ENCODE measurements at places on chromosomes 7 and 10. TPM values are rescaled to one million over a fixed set of nuclear protein-coding genes. Genes with fewer than 3 reads are reported as not detected.

WASL gene
- total RNA-seq = 13.9 TPM

RNF32 gene
- total RNA-seq = 3.9 TPM

RAPGEF5 gene
- 1.8 TPM for total RNA-seq

RBP3 gene
- total RNA-seq = not detected

SPAM1 gene
- not detected for total RNA-seq

RBM20 gene
- 4.6 TPM for total RNA-seq

DNA sequence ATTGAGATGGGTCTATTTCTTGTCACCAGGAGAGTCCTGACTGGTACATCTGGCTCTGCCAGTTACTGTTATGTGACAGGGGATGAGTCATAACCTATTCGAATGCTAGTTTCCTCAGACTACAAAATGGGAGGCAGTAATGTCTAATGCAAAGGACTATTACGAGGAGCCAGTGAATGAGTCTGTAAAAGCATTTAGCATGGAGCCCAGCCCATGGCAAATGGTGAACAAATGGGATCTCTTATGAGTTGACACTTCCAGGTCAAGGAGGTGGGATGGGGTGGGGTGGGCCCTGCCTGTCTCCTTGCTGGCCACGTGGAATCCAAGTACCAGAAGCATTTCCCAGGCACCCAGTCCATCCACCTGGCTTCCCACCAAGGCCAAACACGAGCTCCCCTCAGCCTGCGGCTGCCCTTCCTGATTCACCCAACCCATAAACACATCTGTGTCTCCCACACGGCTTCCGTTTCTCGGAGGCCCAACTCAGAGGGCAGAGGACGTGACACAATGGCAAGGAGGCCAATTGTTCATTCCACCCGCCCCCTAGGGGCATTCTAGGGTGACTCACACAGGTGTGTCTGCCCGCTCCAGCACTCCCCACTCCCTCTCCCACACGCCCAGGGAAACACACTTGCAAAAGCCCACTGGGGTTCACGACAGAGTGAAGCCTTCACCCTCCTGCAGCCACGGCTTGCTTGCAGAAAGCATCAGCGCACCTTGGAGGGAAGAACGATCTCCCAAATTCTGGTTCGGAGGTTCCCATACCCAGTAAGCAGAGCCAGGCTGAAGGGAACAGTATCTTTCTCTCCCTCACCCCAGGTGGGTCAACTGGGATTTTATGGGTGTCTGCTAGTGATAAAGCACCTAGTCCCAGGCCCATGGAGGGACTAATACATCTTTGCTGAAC lies 109.8 kb downstream of the SH3PXD2A start:
- H3K4me1 ChIP-seq = peaks cover 4% of the 10 kb centered on the region
- H3K27me3 ChIP-seq = peaks cover 16% of the 10 kb centered on the region
- DNase-seq = no peak

GRCh38 chr10:15725603-15726002 lies 5.9 kb upstream of the ITGA8 start:
- DNase-seq = peak; percentile 55
- no peak overlapping the region for H3K4me3 ChIP-seq
- no peak overlapping the region for H3K27ac ChIP-seq

DNA sequence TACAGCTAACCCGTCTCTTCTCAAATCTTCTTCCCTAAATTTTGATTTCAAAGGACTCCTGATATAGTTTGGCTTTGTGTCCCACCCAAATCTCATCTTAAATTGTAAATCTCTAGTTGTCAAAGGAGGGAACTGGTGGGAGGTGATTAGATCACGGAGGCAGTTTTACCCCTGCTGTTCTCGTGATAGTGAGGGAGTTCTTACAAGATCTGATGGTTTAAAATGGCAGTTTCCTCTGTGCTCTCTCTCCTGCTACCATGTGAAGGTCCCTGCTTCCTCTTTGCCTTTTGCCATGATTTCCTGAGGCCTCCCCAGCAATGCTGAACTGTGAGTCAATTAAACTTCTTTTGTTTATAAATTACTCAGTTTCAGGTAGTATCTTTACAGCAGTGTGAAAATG lies 269.3 kb downstream of the POLR1F start:
- no peak for DNase-seq
- H3K36me3 ChIP-seq = no peaks in the 10 kb centered on the region
- no peak overlapping the region for H3K4me3 ChIP-seq
- H3K27me3 ChIP-seq = no peaks in the 10 kb centered on the region

DNA sequence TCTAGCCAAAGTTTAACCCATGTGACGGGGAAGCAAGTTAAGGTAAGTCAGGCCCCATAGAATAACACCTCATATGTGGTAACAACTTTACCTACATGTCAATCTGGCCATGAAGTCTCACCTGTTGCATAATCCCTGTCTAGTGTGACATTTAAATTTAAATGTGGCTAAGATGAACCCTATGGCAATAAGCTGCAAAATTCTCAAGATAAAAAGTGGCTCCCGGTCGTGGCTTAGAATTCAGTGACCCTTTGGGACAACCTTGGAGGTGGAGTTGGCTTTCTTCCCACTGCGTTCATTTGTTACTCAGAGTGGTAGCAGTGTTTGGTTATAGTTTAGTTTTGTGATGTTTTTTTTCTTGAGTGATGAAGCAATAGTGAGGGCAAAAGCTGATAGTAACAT lies 90.6 kb downstream of the ARID5B start:
- no peak for DNase-seq
- no peaks in the 10 kb centered on the region for H3K27me3 ChIP-seq
- no peak overlapping the region for H3K4me3 ChIP-seq
- no peak overlapping the region for H3K27ac ChIP-seq
- H3K36me3 ChIP-seq = no peaks in the 10 kb centered on the region

DNA sequence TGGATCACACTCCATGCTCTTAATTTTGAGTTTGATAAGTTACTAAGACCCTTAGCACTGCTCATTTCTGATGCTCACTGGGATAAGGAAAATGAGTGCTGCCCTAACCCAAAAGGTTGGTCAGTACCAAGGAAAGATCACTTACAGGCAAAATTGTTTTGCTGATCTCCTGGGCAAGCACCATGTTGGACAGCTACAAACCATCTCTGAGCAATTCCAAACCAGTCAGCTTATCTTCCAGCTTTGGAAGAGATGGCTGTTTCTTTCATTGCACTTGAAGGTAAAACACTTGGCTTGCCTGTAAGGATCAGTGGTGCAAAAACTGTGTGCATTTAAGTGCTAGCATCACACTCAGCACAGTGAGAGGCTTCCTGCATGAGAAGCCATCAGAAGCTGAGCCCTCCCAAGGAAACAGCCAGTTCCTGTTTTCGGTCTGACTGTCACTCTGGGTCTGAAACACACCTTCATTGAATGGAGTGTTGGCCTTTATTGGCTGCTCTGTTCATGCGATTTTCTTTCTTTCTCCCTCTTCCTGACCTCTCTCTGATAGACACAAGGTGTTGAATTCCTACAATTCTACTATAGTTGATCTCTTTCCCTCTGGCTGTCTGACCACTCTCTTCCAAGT lies 126.4 kb upstream of the GHITM start:
- no peaks in the 10 kb centered on the region for H3K36me3 ChIP-seq
- no peak overlapping the region for H3K4me3 ChIP-seq
- H3K27ac ChIP-seq = no peak overlapping the region
- no peak for DNase-seq
- H3K4me1 ChIP-seq = no peaks in the 10 kb centered on the region

GRCh38 chr10:59904426-59905065 lies 1.8 kb downstream of the CCDC6 start:
- H3K4me3 ChIP-seq = peak overlapping the region; percentile 86
- peaks cover 18% of the 10 kb centered on the region for H3K4me1 ChIP-seq
- H3K27me3 ChIP-seq = no peaks in the 10 kb centered on the region
- no peak overlapping the region for H3K27ac ChIP-seq
- no peak for DNase-seq

DNA sequence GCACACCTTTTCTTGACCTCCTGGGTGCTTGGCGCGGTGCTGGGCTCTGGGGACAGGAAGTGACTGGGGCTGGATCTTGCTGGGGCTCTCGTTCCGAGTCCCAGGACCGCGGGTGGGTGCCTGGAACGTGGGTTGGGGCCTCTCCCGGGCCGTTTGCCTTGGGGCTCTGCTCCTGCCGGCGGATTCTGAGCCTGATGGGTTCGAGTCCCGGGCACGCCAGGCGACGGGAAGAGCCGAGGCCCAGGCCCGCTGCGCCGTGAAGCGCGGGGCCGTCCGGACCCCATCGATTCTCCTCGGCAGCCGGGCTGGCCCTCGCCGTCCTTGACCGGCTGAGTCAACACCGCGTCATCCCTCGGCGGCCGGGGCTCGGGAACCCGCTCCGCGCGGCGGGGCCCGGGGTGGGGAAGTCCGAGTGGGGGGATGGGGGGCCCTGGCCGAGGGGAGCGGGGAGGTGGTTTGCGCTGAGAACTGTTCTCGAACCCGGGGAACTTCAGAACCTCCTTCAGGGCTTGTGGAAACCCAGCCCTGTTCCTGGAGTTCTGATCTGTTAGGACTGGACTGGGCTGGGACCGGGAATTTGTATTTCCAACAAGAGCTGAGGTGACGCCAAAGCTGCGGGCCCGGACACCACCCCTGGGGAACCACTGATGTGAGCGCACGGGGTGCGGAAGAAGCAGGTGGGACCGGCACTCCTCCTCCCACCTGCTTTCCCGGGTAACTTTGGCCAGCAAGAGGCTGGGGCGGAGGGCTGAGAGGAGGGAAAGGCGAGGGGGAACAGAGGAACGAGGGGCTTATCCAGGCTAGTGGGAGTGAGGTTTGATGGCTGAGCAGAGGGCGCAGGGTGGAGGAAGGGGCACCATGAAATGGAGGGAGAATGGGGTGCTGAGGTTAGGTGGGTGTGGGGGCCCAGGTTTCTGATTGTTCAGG lies 6.2 kb downstream of the HHEX start:
- H3K27me3 ChIP-seq = no peaks in the 10 kb centered on the region
- H3K27ac ChIP-seq = peak overlapping the region; percentile 91
- peaks cover 52% of the 10 kb centered on the region for H3K36me3 ChIP-seq
- peak; percentile 63 for DNase-seq

GRCh38 chr7:101021703-101022102 lies 1.8 kb downstream of the MUC17 start:
- peaks cover 5% of the 10 kb centered on the region for H3K4me1 ChIP-seq
- H3K4me3 ChIP-seq = no peak overlapping the region
- no peak overlapping the region for H3K27ac ChIP-seq
- DNase-seq = no peak
- H3K27me3 ChIP-seq = no peaks in the 10 kb centered on the region

GRCh38 chr7:141992156-141992555 lies 3.5 kb upstream of the MGAM start:
- H3K36me3 ChIP-seq = no peaks in the 10 kb centered on the region
- H3K27me3 ChIP-seq = no peaks in the 10 kb centered on the region
- no peak overlapping the region for H3K4me3 ChIP-seq
- no peaks in the 10 kb centered on the region for H3K4me1 ChIP-seq
- DNase-seq = no peak

DNA sequence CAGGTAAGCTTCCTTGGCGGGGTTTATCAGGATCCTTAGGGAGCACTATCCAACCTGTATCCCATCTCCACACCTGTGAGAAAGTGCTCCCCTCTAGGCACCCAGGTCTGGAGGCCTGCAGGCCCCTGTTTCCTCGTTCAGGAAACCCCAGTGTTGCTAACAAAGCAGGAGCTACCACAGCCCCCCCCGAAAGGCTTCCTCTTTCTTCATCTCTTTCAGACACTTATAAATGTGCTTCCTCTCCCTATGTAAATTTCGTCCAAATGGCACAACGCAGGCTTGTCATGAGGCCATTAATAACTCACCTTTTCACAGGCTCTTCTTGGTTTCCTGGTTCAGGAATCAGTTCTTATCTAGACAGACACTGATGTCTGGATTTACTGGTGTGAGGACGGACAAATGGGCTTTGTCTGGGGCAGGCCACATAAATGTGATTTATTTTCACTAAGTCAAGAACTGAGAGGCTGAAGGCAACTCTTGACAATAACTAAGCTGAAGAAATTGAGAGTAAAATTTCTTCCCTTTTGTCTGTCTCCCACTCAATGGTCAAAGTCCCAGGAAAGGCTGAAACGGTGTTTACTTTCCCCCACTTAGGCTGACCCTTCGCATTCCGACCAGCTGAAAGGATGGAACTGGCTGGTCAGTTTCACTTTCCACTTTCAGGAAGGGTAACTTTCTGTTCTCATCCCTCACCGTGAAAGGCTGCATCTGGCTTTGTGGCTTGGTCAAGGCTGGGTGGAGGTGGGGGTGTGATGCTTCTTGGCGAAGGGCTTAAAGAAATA lies 46.8 kb downstream of the PIK3AP1 start:
- DNase-seq = no peak
- no peaks in the 10 kb centered on the region for H3K36me3 ChIP-seq
- no peaks in the 10 kb centered on the region for H3K27me3 ChIP-seq

DNA sequence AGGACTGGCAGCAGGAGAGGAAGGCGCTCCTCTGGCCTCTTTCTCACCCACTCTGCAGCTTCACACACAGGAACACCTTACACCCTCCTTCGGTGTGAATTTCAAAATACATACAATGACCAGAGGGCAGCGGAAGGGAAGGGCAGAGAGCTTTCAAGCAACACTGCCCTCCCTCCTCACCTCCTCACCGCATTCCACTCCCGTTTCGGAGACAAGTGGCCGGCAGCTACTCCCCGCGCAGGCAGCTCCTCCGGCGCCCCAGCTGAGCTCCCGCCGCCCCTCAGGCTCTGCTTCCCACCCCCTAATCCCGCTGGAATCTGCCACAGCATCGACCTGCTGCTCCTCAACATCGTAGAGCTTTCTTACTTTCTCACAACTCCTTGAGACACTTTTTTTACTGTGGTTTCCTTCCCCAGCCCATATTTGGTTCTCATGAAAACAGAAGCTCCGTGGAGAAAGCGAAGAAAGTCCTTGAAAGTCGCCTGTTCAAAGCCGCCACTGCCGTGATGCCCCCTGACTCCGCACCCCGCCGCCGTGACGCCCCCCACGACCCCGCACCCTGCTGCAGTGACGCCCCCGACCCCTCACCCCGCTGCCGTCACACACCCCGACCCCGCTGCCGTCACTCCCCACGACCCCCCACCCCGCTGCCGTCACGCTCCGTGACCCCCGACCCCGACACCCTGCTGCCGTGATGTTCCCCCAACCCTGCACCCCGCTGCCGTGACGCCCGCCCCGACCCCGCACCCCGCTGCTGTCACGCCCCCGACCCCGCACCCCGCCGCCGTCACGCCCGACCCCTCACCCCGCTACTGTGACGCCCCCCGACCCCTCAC lies 14.6 kb upstream of the GPER1 start:
- H3K4me3 ChIP-seq = no peak overlapping the region
- H3K27ac ChIP-seq = no peak overlapping the region
- no peaks in the 10 kb centered on the region for H3K27me3 ChIP-seq
- DNase-seq = no peak
- H3K4me1 ChIP-seq = no peaks in the 10 kb centered on the region
- H3K36me3 ChIP-seq = no peaks in the 10 kb centered on the region

DNA sequence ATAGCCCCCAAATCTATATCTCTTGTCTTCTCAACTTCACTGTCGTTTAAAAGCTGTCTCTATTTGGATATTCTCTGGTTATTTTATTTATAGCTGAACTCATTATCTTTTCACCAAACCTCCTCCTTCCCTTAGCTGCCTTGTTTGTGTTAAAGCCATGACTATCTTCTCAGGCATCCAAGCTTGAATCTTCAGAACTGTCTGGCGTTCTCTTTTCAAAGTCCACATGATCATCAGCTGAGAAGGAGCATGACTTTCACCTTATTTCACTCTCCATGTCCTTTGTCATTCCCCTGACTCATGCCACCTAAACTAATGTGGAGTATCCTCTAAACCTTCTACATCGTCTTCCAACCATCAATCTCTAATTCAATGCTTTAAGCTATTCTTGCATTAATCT lies 5.7 kb upstream of the GLCCI1 start:
- DNase-seq = no peak
- H3K36me3 ChIP-seq = no peaks in the 10 kb centered on the region
- no peak overlapping the region for H3K27ac ChIP-seq
- H3K27me3 ChIP-seq = no peaks in the 10 kb centered on the region

Data from K562 (cell line).